Stomach (tissue), 19 donors: ENCODE measurements at places on chromosomes 5 and 9. TPM values are rescaled to one million over a fixed set of nuclear protein-coding genes. Genes with fewer than 3 reads are reported as not detected.

Gene LECT2
- total RNA-seq: not detected

DNA sequence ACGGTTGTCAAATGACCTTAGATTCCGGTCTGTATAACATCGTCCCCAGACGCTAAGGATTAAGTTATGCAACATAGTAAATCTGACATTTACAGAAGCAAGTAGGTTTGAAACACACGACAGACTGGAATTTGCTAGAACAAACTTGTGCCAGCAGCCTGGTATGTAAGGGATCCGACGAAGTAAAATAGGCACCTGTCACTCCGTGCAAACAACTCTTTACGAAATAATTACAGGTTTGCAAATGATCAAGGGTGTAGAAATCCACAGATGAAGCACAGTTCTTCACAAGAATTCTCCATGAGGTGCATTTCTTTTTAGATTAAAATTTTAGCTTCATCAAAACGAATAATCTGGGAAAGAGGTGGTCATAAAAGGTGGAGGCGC lies 508 bp downstream of the MOCS2 start:
- peak overlapping the region; percentile 83 for H3K27ac ChIP-seq
- DNase-seq: peak; percentile 59
- H3K27me3 ChIP-seq: no peaks in the 10 kb centered on the region
- peaks cover 11% of the 10 kb centered on the region for H3K4me1 ChIP-seq
- peak overlapping the region; percentile 78 for H3K4me3 ChIP-seq
- H3K36me3 ChIP-seq: no peaks in the 10 kb centered on the region

Gene LRRC19
- not detected for total RNA-seq

DNA sequence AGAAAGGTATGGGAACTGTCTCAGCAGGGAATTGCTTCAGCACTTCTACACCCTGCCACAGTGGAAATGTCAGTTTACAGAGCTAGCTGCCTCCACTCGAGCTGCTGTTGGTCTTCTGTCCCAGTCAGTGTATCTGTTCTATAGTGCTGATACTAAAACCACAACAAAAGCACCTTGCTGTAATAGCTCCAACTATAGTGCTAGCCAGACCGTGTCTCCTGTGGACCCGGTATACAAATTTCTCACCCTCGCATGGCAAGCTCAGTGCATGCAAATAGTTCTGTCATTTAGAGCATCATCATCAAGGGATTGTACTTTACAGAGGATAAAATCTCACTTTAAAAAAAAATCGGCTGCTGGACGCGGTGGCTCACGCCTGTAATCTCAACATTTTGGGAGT lies 51.5 kb upstream of the IQGAP2 start:
- no peak overlapping the region for H3K27ac ChIP-seq
- no peaks in the 10 kb centered on the region for H3K4me1 ChIP-seq
- H3K36me3 ChIP-seq: no peaks in the 10 kb centered on the region
- DNase-seq: no peak
- no peak overlapping the region for H3K4me3 ChIP-seq

- H3K4me1 ChIP-seq: no peaks in the 10 kb centered on the region
- no peak overlapping the region for H3K4me3 ChIP-seq
- no peaks in the 10 kb centered on the region for H3K27me3 ChIP-seq
- H3K27ac ChIP-seq: no peak overlapping the region
These were observed 242.1 kb upstream of the ZNF462 start for GRCh38 chr9:106620866-106621265.

GRCh38 chr5:97388794-97389193 lies 205.7 kb upstream of the RIOK2 start:
- no peaks in the 10 kb centered on the region for H3K4me1 ChIP-seq
- no peaks in the 10 kb centered on the region for H3K27me3 ChIP-seq

Gene CFAP90
- 0.55 TPM for total RNA-seq

DNA sequence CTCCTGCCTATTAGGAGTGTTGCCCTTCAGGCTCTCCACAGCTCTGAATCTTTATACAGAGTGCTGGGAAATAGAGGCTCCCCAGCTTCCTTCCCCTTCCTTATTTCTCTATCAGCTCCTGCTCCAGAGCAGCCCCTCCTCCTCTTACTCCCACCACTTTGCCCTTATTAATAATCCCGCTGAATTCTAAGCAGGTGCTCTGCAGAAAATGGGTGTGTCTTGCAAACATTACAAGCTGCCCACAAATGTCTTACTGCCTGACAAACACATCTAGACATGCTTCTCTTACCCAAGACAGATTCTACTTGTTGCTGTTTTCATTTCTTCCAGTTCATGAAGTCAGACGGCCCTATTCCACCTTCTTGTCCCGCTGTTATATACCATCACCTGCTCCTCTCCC lies 6.4 kb downstream of the PHF24 start:
- no peaks in the 10 kb centered on the region for H3K36me3 ChIP-seq
- H3K27ac ChIP-seq: no peak overlapping the region
- H3K4me1 ChIP-seq: no peaks in the 10 kb centered on the region
- no peak for DNase-seq

Gene PDE6A
- not detected for total RNA-seq

- no peak overlapping the region for H3K4me3 ChIP-seq
- no peak overlapping the region for H3K27ac ChIP-seq
- H3K27me3 ChIP-seq: no peaks in the 10 kb centered on the region
- H3K36me3 ChIP-seq: no peaks in the 10 kb centered on the region
- DNase-seq: no peak
These were observed 20.4 kb upstream of the DELE1 start for GRCh38 chr5:141903261-141903660.

Gene SPATA31E1
- total RNA-seq: not detected

GRCh38 chr9:125707472-125707804 lies 430 bp upstream of the MAPKAP1 start:
- peak overlapping the region; percentile 96 for H3K4me3 ChIP-seq
- no peaks in the 10 kb centered on the region for H3K36me3 ChIP-seq
- H3K27me3 ChIP-seq: no peaks in the 10 kb centered on the region
- peaks cover 15% of the 10 kb centered on the region for H3K4me1 ChIP-seq
- H3K27ac ChIP-seq: peak overlapping the region; percentile 93

Gene ZDHHC21
- total RNA-seq: 33.4 TPM

DNA sequence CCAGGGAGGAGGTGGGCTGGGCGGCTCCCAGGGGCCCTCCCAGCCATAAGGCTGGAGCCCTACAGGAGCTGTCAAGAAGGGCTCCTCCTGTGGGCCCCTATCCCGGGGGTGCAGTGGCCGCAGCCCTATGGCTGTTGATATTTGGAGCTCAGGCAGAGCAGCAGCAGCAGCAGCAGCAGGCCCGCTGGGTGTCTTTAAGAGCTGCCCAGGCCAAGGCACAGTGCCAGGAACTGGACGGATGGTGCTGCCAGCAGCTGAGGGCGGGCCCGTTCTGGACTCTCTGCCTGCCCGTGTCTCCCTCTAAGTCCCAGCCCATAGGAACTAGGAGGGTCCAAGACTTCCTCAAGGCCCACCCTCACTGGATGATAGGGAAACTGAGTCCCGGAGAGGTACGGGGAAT lies 3.6 kb downstream of the AK1 start:
- H3K27ac ChIP-seq: peak overlapping the region; percentile 58
- peaks cover 25% of the 10 kb centered on the region for H3K36me3 ChIP-seq
- DNase-seq: peak; percentile 79
- no peaks in the 10 kb centered on the region for H3K27me3 ChIP-seq
- H3K4me3 ChIP-seq: no peak overlapping the region

- peak overlapping the region; percentile 59 for H3K4me3 ChIP-seq
- H3K27me3 ChIP-seq: peaks cover 30% of the 10 kb centered on the region
These were observed 1.7 kb downstream of the UBE2QL1 start for GRCh38 chr5:6450319-6450833.

Gene RASEF
- total RNA-seq: 96.5 TPM

Gene DCTN4
- total RNA-seq: 96.3 TPM

Gene PROP1
- total RNA-seq: not detected

DNA sequence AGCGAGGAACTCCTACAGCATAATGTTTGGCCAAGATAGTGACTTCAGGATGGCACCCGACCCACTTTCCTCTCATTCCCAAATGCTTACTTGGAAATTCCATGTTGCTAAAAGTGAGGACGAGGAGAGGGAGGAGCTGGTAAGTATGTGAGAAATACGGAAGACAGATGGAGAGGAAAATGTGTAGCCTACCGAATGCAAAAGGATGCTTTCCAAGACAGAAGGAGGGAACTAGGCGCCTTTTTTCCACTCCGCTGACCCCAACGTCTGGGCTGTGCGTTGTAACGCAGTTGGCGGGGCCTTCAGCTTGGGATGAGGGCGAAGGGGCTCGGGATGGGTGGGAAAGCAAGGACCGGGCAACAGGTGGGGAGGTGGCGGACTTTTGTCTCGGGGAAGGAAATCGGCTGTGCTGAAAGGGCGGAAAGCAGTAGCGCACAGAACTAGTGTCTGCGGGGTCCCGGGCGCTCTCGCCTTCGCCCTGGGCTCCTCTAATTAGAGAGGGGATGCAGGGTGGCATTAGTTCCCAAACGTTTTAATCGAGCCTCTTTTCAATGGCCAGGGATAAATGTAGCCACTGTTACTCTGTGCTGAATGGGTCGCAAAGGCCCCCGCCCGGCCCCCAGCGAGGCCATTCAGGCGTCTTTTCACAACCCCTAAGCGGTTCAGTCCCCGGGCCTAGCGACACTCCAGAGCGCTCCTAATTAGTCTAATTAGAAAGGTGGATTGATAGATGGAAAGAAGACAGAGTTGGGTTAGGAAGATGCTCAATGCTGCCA lies 12.6 kb downstream of the FOXD1 start:
- peaks cover 37% of the 10 kb centered on the region for H3K27me3 ChIP-seq
- peaks cover 21% of the 10 kb centered on the region for H3K4me1 ChIP-seq
- H3K27ac ChIP-seq: no peak overlapping the region
- DNase-seq: no peak

DNA sequence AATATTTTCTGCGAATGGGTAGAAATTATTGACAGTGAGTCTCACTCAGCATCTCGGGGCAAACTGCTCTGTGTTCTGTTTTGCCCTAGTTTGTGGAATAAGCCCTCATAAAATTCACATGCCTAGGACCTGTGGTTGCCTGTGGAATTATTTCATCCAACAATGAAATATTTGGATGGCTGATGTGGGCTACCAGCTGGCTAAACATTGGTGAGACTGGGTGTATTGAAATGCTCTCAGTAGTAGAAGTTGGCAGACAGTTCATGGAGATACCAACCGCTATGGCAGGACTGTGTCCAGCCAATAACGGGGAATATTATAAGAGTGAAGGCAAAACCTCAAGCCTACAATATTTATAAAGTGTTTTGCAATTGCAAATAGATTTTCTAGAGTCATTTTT lies 344.1 kb upstream of the RPS23 start:
- no peak overlapping the region for H3K4me3 ChIP-seq
- DNase-seq: no peak
- no peaks in the 10 kb centered on the region for H3K36me3 ChIP-seq
- no peak overlapping the region for H3K27ac ChIP-seq
- H3K4me1 ChIP-seq: no peaks in the 10 kb centered on the region

DNA sequence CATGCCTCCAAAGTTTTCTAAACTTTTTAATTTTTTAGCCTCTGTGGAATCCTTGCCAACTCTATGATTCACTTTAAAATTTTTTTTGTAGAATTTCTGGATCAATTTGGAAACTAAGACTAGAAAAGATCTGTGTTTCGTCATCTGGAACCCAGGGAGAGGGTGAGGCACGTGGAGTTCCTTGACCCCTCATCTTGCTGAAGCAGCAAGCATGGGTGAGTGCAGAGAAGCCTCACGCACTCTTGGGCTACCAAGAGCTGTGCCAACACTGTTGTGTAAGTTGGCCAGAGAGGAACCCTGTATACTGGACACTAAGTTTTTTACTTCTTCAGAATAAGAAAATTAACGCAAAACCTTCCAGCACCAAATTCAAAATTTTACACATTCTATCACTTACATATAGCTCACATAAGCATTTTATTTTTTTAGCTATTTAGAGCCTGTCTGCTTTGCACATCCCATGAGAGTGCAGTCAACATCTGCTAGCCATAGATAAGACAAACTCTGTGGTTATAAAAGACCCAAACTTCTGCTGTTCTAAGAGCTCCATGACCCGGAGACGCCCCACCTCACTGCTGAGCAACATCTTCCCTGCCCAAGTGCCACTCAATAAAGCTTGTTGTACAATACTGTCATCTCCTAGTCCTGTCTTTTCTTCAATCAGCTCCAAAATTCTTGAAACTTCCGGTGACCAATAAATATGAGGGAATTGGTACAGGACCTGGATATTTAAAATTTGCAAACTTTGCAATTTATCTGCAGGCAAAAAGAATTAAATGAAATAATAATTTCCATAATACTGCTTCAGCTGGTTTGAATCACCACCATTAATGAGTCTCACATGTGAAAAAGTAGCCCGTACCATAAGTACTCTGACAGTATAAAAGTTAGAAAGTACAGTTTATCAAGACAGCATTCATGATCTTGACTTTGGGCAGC lies 69.7 kb upstream of the ADCY2 start:
- H3K27me3 ChIP-seq: no peaks in the 10 kb centered on the region
- H3K27ac ChIP-seq: no peak overlapping the region
- no peak overlapping the region for H3K4me3 ChIP-seq
- no peak for DNase-seq
- H3K4me1 ChIP-seq: no peaks in the 10 kb centered on the region

DNA sequence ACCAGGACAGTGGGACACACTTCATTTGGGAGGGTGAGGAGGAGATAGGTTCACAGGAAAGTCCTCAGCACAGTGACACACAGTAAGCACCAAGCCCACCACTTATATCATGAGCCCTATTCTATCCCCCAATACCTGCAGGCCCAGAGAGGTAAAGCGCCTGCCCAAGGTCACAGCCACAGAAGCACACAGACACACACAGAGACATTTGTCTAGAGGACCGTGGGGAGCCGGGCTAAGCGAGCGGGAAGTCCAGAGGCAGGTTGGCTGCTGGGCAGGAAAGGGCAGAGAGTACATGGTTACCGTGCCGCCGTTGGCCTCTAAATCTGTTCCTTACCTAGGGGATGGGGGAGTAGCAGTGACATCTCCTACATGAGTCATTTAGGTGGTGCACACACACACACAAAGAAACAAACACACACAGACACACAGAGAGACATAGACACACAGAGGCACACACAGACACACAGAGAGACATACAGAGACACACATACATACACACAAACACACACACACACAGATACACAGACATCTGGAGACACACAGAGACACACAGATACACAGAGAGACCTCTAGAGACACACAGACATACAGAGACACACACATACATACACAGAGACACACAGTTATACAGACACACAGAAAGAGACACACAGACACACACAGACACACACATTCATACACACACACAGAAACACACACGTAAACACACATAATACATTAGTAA lies 15.9 kb upstream of the DUSP1 start:
- H3K36me3 ChIP-seq: no peaks in the 10 kb centered on the region
- H3K27me3 ChIP-seq: no peaks in the 10 kb centered on the region
- peaks cover 22% of the 10 kb centered on the region for H3K4me1 ChIP-seq

Gene PCDHA9
- total RNA-seq: 0.45 TPM

DNA sequence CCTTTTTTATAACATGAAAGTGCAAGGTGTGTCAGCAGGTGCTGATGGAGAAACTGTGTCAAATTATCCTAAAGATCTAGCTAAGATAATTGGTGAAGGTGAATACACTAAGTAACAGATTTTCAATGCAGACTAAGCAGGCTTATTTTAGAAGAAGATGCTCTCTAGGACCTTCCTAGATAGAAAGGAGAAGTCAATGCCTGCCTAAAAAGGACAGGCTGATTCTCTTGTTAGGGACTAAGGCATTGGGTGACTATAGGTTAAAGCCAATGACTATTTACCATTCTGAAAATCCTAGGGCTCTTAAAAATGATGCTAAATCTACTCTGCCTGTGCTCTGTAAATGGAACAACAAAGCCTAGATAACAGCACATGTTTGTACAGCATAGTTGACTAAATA lies 1682.4 kb downstream of the MAT2B start:
- no peaks in the 10 kb centered on the region for H3K4me1 ChIP-seq
- no peaks in the 10 kb centered on the region for H3K27me3 ChIP-seq
- H3K27ac ChIP-seq: no peak overlapping the region
